ENCODE measurements at places on chromosomes 7 and 10.

DNA sequence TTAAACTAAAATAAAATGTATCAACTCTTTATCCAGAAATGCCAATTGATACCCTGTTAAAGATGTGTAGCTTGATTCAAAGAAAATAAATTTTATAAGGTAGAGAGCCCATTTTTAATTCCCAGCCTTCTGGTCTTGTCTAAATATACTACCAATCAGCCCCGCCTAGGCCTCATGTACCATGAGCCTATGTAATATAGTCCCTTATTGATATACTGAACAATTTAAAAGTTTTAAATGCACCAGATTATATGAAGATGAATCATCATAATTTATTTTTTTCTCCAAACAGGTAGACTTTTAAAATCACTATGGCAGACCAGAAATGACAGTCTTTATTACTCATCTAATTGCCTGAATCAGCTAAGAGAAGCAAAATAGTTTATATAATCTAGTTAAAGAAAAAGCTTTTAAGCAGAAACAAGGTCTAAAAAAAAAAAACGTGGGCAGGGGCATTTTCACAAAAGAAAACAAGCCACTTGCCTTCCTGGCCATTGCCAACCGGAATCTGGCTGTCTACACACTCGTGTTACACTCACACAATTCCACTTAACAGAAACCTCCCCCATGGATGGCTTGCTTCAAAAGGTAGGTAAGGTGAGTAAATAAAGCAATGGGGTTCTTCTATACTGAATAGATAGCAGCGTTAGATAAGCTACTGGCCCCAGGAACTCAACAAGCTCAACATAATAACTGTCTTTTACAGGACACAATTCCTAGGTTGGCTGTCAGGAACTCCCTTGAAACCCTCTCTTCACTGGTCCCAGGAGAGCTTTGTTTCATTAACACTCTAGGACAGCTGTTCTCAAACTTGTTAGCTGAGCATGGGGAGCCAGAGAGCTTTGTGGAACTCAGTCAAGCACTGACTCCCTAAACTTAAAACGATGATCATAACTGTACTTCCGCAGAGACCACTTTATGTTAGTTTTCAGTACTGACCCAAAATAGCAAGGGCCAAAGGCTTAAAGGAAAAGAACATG is 37.2 kb downstream of the RAPGEF5 start:
- peak; percentile 57 for DNase-seq

- peak; percentile 27 for DNase-seq
These were observed 651 bp upstream of the ARPC1A start for GRCh38 chr7:99325001-99325493.

- DNase-seq, result no peak
These were observed 394.8 kb upstream of the IGFBP3 start for GRCh38 chr7:46315891-46316290.

GRCh38 chr10:122143238-122143841 is 127.8 kb upstream of the BTBD16 start:
- DNase-seq, result peak; percentile 60

DNA sequence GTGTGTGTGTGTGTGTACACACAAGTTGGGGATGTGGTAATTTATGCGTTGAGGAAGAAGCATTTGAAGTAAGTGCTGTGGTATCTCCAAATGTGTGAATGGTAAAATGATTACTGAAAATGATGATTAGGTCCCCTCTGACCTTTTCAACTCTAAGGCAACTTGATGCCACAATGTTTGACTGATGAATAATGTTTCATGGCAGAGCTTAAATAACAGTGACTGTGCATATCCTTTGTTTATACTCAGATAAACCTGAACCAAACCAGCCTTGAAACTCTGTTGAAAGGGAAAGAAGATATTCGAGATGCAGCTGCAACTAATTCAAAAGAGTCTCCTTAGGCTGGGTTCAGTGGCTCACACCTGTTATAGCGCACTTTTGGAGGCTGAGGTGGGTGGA is 64.8 kb upstream of the YAE1 start:
- no peak for DNase-seq

DNA sequence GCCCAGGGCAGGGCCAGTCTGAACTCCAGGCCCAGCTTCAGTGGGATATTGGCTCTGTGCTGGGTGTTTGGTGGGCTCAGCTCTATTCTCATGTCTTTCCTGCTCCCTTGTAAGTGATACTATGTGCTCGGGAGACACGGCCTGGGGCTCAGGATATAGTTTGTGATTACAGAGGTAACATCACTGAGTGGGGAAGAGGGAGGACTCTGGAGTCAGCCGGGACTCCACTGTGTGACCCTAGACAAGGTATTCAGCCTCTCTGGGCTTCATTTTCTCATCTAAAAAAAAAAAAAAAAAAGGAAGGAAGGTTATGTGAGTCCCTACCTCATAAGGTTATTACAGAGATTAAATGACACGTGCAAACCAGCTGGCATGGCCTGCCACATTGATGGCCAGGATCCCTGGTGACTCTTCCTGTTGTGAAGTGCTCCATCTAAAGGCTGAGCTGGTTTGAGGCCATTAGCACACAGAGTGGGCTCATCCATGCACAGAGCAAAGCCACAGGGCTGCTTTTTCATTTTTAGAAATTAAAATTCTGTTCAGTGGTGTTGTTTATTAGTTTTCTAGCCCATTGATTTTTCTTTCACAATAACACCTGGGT is 15.7 kb downstream of the SLC13A4 start:
- DNase-seq, result no peak

DNA sequence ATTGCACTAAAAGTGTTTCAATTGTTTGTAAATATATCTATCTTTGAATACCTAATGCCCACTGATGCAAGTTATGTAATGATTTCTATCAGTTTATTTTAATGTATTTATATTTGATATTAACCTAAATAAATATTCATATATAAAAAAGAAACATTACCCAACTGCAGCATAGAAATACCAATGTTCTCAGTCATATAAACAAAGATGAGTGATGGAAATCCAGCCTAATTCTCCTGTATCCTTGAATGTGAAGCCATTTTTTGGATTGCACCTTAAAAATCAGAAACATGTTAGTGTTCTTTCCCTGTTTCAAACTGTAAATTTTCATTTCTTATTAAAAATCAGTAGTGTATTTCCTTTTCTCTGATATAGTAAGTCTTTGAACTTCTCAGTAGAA is 305.8 kb upstream of the GNAI1 start:
- no peak for DNase-seq

GRCh38 chr10:16952080-16952479 is 134.9 kb upstream of the RSU1 start:
- no peak for DNase-seq

GRCh38 chr10:121615836-121616235 is 17.6 kb upstream of the FGFR2 start:
- DNase-seq, result peak; percentile 85

DNA sequence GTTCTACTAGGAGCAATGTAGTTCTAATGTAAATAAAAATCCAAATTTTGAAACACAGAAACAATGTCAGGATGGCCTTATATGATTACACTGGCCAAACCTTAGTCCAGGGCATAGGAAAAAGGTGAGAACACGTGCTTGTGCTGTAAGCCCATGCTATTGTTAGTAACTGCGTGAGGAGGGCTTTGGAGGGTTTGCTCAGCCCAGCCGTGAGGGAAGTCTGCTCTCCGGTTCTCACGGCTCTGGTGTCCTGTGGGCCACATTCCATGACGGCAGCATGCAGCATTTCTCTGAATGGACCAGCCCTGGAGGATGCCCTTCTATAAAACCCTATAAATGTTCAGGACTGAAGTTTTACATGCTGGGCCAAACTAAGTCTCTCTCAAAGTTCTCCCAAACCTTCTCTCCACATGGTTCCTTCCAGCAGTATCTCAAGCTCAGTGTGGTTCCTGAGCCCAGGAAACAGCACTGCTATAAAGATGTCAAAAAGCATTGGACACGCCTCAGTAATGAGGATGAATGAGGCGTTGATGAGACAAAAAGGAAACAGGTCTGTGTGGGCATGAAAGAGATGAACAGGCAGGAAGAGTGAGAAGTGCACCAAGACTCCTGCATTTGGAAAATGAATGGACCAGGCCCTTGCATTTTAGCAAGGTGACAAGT is 174.8 kb upstream of the CDCA7L start:
- DNase-seq, result no peak

GRCh38 chr7:69342154-69342884 is 256.0 kb upstream of the AUTS2 start:
- DNase-seq, result no peak

DNA sequence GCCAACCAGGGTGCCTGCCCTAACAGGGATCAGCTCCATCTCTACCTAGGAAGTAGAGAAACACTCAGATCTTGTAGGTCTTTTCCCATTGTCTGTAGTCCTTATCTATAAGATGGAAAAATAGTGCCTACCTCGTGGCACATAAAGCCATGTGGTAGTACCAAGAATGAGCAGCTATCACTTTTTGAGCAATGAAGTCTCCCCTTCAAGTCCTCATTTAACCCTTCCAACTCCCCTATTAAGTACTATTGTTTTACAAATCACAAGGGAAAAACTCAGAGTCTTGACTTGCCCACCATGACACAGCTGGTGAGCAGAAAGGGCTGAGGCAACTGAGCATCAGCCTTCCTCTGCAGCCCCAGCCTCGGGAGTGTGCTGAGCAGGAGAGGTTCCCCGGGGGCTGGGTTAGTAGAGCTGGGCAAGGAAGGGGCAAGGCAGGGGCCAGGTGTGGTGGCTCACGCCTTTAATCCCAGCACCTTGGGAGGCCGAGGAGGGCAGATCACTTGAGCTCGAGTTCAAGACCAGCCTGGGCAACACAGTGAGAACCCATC is 3.3 kb downstream of the FRAT2 start:
- DNase-seq, result no peak

GRCh38 chr10:122163174-122164022 is 107.7 kb upstream of the BTBD16 start:
- peak; percentile 75 for DNase-seq

DNA sequence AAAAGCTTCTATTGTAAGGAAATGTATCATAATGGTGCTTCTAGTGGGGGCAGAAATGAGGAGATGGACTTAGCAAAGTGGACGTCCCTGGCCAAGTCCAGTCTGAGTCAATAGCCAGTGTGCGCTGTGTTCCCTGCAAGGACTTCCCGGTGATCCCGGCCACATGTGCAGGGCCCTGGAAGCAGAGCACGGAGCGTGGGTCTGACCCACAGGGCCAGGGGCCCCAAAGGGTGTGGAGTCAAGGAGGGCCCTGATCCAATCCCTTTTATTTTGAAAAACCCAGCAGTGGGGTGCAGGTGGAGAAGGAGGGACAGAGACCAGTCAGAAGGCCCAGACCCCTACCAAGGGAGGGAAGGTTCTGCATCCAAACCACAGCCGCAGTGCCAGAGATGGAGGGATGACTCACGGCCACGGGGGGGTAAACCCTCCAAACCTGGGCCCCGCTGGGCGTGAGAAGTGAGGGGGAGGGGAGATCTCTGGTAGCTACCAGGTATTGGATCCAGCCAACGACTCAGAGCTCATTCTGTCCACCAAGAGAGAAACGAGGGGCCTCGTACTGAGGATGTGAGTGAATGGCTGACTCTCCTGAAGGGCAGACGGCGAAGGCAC is 57.2 kb upstream of the VIPR2 start:
- DNase-seq, result no peak

GRCh38 chr7:15915686-15916293 is 229.3 kb upstream of the MEOX2 start:
- no peak for DNase-seq

DNA sequence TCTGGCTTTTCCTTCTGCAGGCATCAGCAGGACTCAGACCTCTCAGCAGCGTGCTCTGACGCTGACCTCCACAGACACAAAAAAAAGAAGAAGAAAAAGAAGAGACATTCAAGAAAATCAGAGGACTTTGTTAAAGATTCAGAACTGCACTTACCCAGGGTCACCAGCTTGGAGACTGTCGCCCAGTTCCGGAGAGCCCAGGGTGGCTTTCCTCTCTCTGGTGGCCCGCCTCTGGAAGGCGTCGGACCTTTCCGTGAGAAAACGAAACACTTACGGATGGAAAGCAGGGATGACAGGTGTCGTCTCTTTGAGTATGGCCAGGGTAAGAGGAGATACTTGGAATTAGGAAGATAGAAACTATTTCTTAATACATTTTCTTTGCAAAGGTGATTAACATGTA is 115.7 kb downstream of the CYTH3 start:
- no peak for DNase-seq

DNA sequence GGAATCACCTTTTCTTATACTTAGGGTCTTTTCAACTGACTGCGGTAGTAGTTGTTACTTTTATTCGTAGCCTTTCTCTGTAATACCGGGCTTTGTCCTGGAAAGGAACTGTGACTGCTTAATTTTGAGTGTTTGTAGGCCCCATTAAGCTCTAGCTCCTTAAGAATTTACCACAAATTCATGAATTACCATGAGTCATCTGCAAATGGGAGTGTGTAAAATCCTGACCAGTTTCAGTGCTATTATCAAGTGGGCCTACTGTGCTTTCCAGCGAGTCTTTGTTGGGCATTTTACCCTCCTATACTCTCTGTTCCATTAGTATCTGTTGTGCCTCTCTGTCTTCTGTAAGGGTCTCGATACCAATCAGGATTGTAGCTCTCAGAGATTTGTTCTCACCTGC is 49.7 kb downstream of the ZMYND11 start:
- no peak for DNase-seq

DNA sequence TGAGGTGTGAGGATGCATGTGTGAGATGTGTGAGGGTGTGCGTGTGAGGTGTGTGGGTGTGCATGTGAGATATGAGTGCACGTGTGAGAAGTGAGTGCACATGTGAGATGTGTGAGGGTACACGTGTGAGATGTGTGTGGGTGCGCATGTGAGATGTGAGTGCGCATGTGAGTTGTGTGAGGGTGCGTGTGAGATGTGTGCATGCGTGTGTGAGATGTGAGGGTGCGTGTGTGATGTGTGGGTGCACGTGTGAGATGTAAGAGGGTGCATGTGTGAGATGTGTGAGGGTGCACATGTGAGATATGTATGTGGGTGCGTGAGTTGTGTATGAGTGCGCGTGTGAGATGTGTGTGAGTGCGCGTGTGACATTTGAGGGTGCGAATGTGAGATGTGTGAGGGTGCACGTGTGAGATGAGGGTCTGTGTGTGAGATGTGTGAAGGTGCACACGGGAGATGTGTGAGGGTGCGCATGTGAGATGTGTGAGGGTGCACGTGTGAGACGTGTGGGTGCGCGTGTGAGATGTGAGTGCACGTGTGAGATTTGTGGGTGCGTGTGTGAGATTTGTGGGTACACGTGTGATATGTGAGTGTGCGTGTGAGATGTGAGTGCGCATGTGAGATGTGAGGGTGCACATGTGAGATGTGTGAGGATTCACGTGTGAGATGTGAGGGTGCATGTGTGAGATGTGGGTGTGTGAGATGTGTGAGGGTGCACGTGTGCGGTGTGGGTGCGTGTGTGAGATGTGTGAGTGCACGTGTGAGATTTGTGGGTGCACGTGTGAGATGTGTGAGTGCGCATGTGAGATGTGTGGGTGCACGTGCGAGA is 30.5 kb downstream of the PPIF start:
- no peak for DNase-seq

DNA sequence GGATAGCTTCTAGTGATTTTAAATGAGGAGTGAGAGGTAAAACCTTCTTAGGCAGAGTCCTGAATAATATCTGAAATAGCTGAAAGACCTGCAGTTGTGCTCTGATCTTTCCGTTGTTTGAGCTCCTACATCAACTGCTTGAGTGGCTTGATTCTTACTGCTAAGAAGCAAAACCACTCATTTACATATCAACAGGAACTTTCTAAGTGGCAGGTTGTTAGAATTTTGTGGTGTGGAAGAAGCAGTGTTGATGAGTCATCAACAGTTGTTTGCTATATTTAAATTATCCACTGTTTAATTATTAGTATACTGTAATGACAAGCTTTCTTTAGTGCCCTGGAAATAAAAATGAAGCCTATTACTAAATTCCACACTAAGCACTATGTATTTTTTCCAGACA is 689.5 kb downstream of the DNAJB9 start:
- DNase-seq, result no peak

Data from muscle of leg (tissue), 16 donors.